CD4-positive, alpha-beta T cell treated with Interleukin-15 for 1 hour (primary cell): ENCODE measurements at places on chromosomes 4 and X.

GRCh38 chr4:101178731-101179130 is 168.6 kb downstream of the PPP3CA start:
- DNase-seq = no peak

DNA sequence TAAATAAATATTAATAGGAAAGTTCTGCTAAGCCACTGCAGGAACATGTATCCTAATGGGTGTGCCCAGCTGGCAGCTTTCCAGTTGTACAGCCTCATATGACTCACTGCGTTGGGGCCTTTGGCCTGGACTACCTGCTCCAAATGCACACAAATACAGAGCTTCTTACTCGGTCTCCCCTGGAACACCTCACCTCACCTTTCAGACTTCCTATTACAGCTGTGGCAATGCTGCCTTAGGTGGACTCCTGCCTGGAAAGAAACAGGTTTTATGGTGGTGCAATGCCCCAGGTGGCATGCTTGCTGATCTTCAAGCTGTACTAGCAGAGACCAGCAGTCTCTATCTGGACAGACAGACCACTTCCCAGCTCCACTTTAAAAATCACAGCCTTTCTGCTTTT is 85.7 kb upstream of the EXOC1L start:
- no peak for DNase-seq

- no peak for DNase-seq
These were observed 123.2 kb upstream of the KCNIP4 start for GRCh38 chr4:22071749-22072148.

DNA sequence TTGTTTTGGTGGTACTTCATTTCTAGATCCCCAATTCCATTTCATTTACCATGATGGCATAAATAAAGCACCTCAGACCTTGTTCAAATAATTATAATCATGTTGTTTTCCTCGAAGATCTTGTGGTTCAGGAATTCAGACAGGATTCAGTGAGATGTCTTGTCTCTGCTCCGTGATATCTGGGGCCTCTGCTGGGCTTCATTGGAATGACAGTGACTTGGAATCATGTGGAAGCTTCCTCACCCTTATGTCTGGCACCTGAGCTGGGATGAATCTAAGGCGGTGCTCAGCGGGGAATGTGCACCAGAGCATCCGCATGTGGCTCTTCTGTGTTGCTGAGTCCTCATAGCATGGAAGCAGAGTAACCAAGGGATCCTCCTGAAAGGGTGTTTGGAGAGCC is 132.2 kb downstream of the VEGFC start:
- no peak for DNase-seq

DNA sequence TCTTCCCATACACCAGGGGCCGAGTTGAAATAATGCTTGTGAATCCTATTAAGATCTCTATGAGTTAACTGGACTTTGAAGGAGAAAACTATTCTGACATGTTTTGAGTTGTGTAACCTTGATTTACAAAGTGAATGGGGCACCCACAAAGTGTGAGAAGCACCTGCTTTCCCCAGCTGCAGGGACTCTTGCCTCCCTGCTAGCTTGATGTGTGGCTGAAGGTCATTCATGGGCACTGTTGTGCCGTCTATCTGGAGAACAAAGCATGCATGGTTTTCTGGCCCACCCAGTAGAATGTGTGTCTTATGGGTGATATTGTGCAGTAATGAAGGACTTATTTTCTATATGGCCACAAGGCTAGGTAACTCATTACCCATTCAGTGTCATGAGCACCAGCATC is 53.1 kb downstream of the TSPAN7 start:
- no peak for DNase-seq

DNA sequence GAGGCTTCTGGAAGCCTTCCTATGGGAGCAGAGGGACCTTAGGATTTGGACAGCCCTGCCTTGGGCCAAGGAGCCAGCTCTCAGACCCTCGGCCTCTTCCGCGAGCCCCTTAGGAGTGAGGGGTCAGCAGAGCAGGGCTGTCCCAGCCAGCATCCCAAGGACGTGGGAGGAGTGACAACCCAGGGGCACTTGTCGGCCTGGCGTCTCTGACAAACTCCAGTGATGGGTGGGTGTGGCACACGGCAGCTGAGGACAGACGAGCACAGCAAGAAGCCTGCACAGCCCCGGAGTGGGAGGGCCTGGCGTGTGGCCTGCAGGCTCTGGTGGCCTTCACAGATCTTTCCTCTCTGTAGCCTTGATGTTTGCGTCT is 11.6 kb upstream of the TNIP2 start:
- DNase-seq = no peak

DNA sequence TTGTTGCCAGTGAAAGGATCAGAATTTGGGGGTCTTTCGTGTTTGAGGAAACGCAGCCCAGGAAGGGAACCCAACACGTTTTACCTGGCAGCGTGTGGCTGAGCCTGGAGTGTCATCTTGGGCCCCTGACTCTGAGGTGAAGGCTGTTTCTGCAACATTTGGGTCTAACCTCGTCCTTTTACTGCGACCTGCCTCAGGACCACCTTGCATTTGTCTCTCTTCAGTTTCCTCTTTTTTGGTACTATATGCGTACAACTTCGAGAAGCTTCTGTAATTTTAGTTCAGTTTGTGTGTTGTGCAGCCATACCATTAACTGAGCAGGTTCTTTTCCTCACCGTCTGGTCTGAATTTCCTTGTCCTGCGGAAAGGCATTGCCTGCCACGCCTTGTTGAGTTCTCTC is 61.5 kb downstream of the TMEM131L start:
- DNase-seq = no peak

GRCh38 chr4:174334628-174335027 is 50.9 kb downstream of the CEP44 start:
- no peak for DNase-seq

GRCh38 chrX:1164322-1165288 is 47.8 kb downstream of the CRLF2 start:
- no peak for DNase-seq

DNA sequence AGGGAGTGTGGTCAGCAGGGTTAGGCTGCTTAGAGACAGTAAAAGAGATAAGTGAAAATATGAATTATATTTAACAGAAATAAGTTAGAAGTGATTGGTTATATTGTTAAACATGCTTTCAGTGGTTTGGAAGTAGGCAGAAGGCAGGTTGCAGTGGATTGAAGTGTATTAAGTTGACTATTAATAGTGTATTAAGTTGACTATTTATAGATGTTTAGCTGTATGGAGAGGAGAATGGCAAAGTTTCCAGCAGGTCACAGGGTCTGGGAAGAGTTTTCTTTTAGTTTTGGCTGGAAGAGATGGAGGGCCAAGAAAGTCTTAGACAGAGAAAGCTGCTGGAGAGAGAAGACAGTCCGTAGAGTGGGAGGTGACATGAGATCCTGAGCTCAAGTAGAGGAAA is 7.9 kb downstream of the SMIM20 start:
- DNase-seq = no peak

- no peak for DNase-seq
These were observed 47.7 kb downstream of the SNX25 start for GRCh38 chr4:185257086-185257485.

DNA sequence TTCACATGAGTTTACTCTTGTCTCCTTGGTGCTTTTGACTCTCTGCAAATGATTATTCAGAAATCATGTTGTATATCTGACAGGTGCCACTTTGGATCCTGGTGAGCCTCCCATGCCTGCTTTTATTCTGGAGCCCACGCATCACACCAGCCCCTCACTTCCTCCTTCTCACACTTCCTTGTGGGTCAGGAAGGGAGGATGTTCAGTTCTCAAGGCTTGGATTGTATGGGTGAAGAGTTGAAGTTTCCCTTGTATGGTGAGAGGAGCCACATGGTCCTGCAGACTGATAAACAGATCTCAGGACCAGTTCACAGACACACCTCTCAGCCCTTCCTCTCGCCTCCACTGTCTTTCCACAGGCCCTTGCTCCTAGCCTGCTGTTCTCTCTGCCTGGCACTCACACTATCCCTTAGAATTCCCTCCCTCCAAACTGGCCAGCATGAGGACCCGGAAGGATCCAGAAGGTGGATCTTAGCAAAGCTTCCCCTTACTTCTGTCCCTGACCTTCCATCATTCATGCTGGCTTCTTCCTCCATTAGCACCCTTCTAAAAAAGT is 92.1 kb downstream of the STK32B start:
- no peak for DNase-seq

GRCh38 chrX:20394451-20394850 is 127.7 kb upstream of the RPS6KA3 start:
- no peak for DNase-seq

DNA sequence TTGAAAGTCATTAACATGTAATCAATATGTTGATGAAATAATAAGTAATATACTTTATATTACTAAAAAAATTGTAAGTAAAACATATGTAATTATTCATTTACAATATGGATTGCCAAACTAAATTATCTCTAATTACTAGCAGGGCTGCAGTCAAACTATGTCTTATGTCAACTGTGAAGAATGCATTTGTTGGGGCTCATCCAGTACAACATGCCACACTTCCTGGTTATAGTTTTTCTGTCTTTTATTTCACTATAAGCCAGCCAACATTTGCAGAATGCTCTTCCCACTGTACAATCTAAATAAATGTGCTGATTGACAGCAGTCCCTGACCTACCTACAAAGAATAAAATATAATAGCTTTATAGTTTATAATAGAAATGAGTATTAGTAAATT is 975.4 kb upstream of the NDST4 start:
- no peak for DNase-seq

DNA sequence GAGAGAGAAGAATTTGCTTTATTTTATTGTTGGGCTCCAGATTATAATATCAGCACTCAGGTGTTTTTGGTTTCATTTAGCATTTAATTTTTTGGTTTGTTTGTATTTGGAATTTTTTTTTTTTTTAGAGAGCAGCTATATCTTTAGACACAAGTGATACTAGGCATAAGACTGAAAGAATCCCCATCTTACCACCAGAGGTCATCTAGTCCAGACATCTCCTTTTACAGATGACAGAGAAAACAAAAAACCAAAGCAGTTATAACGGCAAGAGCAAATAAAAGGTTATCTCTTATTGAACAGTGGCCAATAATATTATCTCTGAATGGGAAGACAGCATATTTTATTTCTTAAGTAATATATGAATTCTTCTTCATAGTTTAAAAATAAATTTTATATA is 22.8 kb downstream of the USP38 start:
- DNase-seq = no peak

- DNase-seq = no peak
These were observed 1.6 kb downstream of the TMEM187 start for GRCh38 chrX:153974003-153974725.

DNA sequence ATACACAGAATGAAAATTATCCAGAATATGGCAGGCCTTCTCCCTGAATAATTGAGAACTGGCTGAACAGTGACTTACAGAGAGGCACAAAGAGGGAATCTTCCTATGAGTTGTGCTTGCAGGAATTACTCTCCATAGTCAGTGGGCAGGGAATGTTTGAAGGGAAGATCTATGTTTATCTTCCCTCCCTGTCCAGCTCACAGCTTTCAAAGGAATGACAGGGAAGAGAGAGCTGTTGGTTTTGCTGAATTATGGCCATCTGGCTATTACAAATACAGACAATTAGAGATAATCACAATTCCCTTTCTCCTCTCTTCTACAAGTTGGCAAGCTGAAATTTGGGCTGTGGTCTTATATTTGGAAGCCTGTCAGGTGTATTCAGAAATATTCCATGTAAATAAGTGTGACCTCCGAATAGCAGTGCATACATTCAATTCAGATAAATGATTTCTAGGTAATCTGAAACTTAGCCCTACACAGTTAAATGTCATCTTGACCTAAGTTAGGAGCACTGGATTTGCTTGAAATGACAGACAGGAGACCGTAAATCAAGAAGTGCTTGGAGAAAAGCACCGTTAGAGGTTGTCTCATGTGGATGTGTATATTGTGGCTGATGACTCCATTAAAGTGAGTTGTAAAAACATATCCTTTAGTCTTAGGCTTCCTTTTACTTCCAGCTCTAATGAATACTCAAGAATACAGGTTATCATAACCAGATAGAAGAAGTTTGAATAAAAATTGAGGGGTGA is 136.8 kb downstream of the C4orf33 start:
- no peak for DNase-seq

- no peak for DNase-seq
These were observed 451.2 kb downstream of the FAT4 start for GRCh38 chr4:125765941-125766340.

GRCh38 chrX:45134775-45135174 is 65.9 kb downstream of the DIPK2B start:
- DNase-seq = no peak

DNA sequence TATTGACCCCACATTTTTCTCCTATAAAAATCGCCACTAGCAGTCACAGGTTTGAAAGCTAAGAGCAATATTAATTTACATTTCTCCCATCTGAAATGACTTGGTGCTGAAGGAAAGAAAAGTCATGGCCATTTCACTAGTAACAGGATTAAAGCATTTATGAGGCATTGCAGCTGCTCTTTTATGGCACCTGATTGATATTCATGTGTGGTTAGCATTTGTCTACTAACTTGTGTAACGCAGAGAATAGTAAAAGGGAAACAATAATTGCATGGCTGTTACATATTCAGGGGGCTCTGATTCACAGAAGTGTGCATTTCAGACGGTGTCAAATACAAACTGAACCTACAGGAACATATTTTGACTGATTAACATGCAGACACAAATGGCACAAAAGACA is 5.2 kb downstream of the PCDH19 start:
- DNase-seq = no peak

DNA sequence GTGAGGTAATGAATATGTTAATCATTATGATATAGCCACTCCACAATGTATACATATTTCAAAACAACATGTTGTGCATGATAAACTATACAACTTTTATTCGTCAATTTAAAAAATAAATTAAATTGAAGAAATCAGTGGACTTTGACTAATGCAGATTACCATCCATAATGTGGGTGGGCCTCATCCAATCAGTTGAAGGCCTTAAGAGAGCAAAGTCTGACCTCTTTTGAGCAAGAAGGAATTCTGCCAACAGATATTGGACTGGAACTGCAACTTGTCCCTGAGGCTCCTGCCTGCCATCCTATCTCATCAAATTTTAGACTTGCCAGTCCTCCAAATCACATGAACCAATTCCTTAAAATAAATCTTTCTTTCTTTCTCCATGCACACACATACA is 57.4 kb upstream of the SLC16A2 start:
- DNase-seq = no peak

GRCh38 chr4:84563002-84563401 is 19.9 kb upstream of the CDS1 start:
- no peak for DNase-seq

DNA sequence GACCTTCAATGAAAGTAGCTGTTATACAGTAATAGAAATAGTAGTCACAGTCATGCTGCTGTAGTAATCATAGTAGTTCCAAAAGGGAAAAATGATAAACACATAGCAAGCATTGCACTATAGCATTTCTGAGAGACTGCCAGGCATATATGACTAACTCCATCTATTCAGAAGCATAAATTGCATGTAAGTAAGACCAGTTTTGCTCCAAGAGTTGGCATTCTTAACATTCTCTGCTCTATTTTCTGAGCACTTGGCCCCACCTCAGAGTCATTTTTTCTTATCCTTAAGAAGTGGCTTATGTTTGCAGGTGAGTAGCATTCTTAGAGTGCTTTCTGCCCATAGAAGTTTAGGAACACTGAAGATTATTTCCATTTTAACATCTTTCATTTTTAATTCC is 490.3 kb upstream of the TECRL start:
- no peak for DNase-seq
